ENCODE measurements at places on chromosomes 12 and 14.

DNA sequence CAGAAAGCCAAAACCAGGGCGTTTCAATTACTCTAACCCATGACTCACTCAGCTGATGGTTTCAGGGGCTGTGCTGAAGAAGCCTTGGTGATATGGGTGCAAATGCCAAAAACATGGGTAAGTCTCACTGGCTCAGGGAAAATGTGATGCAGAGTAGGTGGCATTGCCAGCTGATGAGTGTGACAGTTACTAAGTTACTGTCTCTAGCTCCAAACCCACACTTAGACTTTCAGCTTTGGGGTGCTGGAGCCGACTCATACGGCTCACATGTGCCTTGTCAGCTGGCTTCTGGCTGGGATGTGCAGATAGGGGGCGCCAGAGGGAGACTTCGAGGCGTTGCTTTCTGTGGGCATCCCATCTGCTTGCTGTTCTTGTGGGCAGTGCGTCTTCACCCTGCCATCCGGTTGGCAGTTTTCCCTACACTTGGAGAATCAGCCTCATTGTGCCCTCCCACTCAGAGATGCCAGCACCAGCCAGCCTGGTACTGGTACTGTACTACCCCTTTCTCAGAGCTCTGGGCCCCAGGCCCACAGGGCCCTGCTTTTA lies 11.1 kb upstream of the KRT7 start:
- DNase-seq = peak; percentile 53

GRCh38 chr14:39179042-39179441 lies 4.0 kb downstream of the PNN start:
- DNase-seq = no peak

DNA sequence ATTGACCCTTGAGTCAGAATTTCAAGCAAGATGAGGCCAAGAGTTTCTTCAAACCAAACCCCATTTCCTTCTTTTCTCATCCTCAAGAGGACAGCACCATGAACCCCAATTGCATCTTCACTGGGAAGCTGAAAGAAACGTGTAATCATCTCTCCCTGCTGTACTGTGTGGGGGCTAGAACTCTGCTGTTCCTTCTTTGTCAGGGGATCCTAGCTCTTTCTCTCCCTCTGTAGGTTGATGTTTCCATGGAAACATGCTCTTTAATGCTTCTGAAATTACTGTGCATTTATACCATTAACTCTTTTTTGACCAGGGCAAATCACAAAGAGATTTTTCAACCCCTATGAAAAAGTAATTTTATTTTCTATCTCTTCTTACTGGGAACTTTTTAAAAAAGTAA lies 295.1 kb downstream of the GRIN2B start:
- no peak for DNase-seq

GRCh38 chr12:5416571-5416970 lies 15.3 kb upstream of the NTF3 start:
- DNase-seq = no peak

DNA sequence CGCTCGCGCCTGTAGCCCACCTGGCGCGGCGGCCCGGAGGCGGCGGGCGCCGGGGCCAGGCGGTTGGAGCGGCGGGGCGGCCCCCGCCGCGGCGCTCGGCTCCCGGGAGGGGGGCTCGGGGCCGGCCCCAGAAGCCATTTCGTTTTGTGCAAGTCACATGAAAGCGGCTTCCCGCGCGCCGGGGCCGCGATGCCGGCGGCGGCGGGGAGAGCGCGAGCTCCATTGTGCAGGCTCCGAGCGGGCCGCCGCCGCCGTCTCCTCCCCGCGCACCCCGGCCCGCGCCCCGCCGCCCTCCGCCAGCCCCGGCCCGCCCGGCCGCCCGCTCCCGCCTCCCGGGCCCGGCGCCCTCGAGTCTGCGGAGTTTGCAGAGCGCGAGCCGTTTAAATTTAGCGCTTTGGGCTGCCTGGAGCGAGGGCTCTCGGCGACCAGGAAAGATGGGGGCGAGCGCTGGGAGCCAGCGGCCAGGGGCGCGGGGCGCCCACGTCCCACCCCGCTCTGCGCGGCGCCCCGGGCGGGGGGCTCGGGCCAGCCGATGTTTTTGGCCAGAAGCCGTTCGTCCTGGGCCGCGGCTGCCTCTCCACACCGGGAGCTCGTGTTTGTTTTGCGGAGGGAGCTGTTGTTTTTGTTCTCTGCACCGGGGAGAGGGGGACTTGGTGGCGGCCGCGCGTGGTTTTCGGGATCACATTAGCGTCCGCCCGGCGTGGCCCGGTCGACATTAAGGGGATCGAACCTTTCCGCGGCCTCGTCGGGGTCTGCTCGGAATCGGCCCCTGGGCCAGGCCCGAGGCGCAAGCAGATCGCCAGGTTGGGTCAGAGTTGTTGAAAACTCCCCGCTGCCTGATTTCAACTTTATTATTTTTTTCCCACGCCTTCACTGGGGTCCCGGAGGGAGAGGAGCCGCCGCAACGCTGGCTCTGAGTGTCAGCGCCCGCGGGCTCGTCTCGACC lies 982 bp downstream of the BCL7A start:
- no peak for DNase-seq

DNA sequence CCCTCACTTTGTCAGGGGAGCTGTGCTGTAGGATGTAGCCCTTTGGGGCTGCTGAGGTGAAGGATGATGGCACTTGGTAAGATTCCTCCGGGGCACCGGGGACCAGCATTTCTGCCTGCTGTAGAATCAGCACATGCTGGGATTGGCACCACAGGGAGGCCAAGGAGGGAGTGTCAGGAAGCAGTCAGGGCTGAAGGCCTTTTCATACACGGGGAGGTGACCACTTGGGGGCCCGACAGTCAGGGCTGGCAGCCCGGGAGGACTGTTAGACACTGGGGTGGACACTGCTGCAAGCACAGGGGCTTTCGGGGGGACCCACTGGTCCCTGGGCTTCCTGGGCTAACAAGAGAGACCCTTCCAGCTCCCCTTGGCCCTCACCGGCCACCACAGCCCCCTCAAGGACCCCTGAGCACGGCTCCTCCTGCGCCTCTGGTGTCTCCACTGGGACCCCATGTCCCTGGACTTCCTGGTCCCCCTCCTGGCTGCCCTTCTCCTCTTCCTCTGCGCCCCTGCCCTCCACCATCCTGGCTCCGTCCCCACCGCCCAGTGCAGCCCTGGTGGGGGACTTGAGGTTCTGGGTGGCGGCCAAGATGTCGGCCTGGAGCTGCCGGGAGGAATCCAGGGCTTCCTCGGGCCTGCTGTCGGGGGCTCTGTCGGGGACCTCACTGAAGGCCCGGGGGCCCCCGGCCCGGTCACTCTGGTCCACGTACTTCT lies 6.5 kb downstream of the TMEM119 start:
- no peak for DNase-seq

GRCh38 chr14:78967111-78967809 lies 797.1 kb downstream of the NRXN3 start:
- DNase-seq = no peak

DNA sequence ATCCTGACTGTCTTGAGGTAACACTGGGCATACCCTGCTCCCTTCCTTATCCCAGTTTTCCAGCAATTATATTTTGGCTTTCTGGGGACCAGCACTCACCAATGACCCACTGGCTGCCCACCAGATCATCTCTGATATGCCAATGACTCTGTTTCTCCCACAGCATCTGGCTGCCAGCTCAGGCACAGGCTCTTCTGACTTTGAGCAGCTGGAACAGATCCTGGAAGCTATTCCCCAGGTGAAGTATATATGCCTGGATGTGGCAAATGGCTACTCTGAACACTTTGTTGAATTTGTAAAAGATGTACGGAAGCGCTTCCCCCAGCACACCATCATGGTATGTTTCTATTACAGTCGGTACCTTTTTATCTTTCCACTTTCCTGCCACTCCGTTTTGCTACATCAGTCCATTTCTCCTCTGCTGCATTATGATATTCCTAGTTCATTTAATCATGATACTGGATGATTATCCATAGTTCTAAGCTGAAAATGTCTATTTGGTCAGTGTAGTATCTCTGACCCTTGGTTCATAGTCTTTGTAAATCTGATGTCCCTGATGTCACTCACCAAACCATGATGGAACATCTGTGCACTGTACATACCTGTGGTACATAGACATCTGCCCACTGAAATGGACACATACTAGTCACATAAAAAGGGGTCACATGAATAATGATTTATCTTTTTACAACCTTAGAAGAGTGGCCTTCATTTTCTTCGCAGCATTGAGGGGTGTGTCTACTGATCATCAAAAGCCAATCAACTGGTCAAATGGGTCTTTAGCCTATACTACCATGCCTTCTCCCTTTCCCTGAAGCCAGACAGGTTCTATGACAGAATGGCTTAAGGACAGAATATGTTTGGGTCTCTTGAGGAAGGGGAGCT lies 3.3 kb downstream of the GMPR2 start:
- DNase-seq = no peak

- DNase-seq = peak; percentile 42
Measured at GRCh38 chr14:52400846-52401245, 86.7 kb downstream of the PTGER2 start.

GRCh38 chr12:82210882-82211281 lies 147.3 kb downstream of the CCDC59 start:
- no peak for DNase-seq

GRCh38 chr14:97924922-97925613 lies 1127.9 kb downstream of the VRK1 start:
- DNase-seq = no peak

- DNase-seq = no peak
Measured at GRCh38 chr12:100794441-100795173, at the start of gene ANO4. Gene ANO4, plus strand, starts transcription at chr12:100794776. Its CDS starts 107,010 bp downstream, at chr12:100901786.

- no peak for DNase-seq
Measured at GRCh38 chr14:34081101-34081575, 130.3 kb upstream of the EGLN3 start.

DNA sequence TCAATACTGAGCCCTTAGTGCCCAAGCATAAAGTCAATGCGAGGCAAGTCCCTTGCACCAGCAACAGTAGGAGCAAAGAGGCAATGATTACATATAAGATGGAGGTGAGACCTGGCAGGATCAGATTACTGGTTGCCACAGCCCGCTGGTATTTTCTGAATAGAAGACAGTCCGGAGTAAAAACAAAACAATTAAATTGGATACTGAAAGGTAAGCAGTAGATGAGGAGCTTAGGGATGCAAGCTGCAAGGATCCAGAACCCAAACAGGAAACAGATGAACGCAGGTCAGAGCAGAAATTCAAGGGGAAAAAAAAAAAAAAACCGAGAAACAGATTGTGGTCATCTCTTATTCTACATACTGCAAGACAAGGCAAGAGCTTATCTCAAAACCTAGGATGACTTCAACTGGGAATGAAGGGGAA lies 119.6 kb downstream of the MED13L start:
- DNase-seq = no peak

- DNase-seq = no peak
Measured at GRCh38 chr14:98623788-98624415, 648.1 kb downstream of the BCL11B start.

DNA sequence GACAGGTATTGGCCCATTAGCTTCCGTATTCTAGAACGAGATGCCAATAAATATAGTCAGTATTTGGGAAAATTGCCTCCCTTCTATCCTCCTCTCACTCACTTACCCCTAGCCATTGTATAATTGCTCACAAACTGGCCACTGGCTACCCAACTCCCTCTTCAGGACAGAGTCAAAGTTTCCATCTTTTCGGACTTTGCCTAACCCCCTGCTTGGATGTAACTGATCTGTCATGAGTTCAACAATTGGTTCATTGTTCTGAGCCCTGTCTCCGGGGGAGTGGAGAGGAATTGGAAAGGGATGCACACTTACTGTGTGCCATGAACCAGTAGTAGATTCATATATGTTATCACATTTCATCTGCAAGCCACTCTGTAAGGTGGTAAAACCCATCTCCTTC lies 12.2 kb downstream of the MYRFL start:
- DNase-seq = no peak

DNA sequence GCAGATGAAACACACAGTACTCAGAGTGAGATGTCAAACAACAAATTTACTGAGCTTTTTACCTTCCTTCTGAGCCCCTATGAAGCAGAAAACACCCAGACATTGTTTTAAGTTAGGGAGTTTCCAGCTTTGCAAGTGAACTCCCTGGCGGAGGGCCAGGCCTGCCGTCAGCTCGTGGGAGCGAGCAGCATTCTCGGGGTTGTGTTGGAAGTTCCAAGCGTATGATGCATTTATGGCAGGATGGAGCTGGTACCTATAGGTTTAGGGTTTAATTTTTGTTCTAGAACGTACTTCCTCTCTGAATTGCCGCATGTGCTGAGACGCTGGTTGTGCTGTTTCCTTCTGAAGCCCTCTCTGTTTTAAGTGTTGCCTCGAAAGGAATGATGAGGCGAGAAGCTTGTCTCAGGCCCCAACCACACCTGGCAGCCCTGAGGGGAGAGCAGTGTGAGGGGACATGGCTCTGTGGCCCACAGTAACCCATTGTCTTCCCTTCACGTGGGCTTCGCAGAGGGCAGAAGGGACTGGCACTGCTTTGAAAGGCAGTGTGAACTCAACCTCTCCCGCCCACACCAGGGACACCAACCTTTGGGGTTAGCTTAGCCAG lies 76.6 kb downstream of the SSPN start:
- DNase-seq = no peak

DNA sequence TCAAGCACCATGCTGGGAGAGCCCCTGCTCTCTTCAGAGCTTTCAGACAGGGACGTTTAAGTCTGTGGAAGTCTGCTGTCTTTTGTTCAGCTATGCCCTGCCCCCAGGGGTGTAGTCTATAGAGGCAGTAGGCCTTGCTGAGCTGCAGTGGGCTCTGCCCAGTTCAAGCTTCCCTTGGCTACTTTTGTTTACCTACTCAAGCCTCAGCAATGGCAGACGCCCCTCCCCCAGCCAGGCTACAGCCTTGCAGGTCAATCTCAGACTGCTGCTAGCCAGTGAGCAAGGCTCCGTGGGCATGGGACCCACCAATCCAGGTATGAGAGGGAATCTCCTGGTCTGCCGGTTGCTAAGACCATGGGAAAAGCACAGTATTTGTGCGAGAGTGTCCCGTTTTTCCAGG lies 37.4 kb upstream of the C12orf71 start:
- DNase-seq = no peak

DNA sequence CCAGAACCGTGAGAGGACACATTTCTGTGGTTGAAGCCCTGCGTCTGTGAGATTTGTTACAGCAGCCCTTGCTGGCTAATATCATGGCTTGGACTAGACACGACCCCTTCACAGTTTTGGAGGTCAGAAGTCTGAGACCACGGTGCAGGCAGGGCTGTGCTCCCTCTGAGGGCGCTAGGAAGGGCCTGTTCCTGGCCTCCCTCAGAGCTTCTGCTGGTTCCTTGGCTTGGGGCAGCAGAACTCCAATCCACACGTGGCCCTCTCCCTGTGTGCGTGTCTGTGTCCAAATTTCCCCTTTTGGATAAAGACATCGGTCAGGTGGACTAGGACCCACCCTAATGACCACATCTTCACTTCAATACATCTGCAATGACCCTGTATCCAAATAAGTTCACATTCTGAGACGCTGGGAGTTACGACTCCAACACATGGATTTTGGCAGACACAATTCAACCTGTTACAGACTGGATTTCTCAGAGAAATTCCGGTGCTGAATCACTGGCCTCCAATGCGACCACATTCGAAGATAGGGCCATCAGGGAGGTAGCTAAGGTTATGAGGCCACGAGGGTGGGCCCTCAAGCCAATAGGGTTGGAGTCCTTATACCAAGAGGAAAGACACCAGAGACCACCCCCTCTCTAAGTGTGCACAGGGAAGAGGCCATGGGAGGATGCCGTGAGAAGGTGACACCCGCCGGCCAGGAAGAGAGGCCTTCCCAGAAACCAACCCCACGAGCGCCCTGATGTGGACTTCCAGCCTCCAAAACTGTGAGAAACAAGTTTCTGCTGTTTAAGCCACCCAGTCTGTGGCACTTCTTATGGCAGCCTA lies 43.6 kb upstream of the PPP2R5C start:
- no peak for DNase-seq
